ENCODE measurements at places on chromosomes 5 and 9.

DNA sequence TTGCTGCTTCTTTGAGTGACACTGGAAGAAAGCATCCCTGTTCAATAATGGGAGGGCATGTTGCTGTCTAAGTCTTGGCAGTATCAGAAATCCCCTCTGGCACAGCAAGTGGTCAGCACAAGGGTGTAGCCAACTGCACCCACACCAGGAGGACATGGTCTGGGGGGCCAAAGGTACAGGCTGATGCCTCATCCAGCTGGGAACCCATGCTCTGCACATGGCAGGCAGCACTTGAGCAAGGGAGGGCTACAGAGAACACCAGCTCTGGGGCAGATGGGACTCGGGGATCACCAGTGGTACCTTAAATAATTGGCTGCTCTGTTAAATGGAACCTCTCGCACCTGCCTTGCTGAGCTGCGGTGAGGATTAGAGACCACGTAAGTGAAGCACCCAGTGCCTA lies 265.2 kb downstream of the SYK start:
- DNase-seq = no peak

- DNase-seq = no peak
Measured at GRCh38 chr5:61186634-61187033, 24.4 kb upstream of the SMIM15 start.

DNA sequence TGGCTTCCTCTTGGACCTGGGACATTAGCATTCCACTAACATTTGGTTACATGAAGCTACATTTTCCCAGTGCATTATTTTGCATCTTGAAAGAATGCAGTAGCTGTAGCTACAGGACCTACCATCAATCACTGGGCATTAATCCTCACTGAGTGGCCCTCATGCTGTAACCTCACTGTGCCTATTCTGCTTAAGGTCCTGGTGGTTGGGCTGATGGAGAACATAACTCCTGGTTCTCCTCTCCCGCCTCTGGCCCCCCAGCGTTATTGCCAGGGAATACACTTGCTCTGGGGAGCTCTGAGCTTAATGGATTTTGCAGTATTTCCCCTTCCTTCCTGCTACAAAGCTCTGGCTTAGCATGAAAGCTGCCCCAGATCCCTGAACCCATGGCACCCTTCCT lies 111.5 kb upstream of the EQTN start:
- no peak for DNase-seq

DNA sequence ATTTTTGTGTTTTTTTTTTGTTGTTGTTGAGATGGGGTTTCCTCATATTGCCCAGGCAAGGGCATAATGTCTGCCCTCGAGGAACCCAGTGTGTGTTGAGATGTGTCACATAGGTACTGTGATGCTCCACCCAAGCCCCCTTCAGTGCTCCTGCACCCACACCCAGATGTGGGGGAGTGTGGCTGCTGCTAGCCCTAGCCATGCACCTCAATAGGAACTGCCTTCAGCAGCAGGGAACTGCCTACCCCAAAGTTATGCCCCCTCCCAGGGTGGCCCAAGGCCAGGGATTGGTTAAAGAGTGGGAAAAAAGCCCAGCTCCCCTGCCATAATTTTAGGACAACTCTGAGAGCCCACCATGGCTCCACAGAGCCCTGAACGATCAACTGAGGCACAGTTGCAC lies 33.3 kb upstream of the EPB41L4B start:
- DNase-seq = no peak

- DNase-seq = no peak
Measured at GRCh38 chr5:169706758-169707450, 69.8 kb downstream of the DOCK2 start.

GRCh38 chr5:39702928-39703327 lies 278.1 kb upstream of the DAB2 start:
- no peak for DNase-seq

GRCh38 chr9:98108531-98109031 lies 10.4 kb downstream of the TRIM14 start:
- DNase-seq = no peak

DNA sequence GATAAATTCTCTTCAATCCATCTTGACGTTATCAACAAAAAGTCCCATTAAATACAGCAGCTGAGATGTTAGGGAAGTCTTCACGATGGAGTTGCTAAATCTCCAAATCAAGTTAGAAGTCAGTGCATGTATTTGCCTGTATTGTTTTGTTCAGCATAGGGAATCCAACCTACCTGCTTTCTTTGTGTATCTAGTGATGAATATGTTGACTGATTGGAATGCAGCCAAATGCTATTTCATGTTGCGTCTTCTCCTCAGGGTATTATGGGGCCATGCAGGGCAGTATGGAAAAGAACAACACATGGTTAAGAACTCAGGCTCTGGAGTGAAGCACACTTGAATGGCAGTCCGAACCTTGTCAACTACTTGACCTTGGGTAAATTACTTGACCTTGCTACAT lies 529.5 kb upstream of the ZNF462 start:
- no peak for DNase-seq

GRCh38 chr5:109688630-109688969 lies 1.1 kb upstream of the MAN2A1 start:
- peak; percentile 28 for DNase-seq

GRCh38 chr5:61823781-61824180 lies 482.2 kb upstream of the KIF2A start:
- DNase-seq = no peak

GRCh38 chr5:14081791-14082190 lies 61.4 kb upstream of the TRIO start:
- DNase-seq = no peak

GRCh38 chr9:109640580-109641371 lies 139.2 kb upstream of the PALM2AKAP2 start:
- peak; percentile 41 for DNase-seq

DNA sequence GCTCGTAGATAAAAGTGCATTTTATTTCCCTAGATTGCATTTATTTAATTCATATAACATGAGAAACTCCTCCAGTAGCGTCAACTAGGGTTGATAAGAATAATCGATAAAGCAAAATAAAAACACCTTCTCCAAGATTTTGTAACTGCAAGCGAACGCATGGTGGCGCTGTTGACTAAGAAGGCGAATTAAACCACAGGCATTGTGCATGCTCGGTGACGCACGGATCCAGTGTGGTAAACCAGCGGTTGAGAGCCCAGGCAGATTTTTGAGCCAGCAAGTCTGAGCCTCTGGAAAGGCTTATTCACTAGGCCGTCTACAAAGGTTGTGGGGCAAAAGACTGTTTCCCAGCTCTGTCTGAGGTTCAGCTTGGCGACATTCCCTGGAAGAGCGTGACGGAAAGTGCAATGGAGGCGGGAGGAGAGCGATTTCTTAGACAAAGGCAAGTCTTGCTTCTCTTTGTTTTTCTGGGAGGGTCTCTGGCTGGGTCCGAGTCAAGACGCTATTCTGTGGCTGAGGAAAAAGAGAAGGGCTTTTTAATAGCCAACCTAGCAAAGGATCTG lies at the start of gene PCDHB3:
PCDHB3 (plus strand) TSS at position 231 of the 563 bp plus-strand sequence; CDS start at position 408, 177 bp downstream.
- peak; percentile 68 for DNase-seq

- no peak for DNase-seq
Measured at GRCh38 chr5:717143-717542, 24.0 kb upstream of the TPPP start.

DNA sequence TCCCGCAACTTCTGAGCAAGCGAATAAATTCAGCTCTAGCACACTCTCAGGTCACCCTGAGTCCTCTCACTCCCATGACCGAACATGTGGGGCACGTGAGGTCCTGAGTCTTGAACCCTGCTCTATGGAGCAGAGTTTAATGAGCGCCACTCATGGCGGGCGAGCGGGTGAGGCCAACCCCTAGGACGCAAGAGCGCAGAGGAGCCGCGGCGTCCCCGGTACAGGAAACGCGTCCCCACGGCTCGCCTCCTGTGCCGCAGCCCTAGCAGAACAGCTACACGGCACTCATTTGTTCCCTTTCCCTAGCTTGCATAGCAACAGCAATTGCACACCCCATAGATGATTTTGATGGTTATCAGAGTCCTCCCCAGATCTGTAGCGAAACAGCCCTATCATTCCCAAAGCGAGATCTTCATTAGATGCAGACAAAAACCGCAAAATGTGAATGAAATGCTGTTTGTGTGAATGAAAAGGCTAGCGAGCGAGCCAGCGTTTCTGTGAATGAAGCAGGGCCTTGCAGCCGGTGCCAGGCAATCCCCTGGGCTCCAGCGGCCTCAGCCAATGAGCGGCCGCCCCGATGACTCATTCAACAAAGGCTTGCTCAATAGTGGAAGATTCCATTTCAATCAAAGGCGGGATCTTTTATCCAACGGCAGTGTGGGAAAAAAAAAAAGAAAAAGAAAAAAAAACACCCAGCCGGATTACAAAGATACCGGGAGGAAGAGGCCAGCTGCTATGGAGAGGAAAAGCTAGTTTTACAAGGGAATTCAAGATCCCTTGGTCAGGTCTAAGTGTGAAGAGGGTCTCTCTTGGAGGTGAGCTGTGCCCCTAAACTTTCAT lies 1.5 kb upstream of the SHC3 start:
- DNase-seq = peak; percentile 94

DNA sequence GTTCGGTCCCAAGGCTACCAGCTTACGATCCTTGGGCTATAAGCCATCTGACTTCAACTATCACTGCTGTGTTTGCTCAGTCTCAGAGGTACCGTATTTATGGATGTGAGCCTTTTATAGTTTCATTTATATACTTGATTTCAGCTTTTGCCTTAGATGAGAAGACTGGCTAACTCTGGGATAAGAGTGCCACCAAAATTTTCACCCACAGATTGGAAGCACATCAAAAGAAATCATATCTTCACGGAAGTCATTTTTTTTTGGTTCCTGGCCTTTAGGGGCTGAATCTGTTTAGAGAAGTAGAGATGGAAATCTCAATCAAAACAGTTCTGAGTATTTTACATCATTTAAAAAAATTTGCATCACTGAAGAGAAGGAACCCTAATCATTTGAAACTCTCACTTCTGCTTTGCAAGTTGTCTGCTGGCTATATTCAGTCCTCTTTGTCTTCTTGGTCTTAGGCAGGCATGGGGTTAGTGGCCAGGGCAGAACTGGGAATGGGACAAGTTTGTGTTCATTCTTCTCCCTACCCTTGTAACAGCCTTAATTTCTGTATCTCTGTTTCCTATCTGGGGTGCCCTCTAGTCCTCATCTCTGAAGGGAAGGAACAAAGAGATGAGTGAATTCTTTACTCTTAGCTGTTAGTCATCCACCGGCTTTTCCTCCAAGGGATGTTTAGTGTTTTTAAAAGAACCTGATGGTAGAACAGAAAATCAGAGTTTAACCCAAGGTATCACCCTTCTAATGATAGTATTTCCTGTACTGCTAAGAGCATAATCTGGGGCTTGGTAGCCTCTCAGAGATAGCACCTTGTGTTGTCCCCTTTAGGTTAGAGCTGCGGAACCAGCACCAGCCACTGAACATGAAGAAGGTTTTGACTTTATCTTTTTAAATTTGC lies 14.1 kb upstream of the TNFAIP8 start:
- DNase-seq = no peak

DNA sequence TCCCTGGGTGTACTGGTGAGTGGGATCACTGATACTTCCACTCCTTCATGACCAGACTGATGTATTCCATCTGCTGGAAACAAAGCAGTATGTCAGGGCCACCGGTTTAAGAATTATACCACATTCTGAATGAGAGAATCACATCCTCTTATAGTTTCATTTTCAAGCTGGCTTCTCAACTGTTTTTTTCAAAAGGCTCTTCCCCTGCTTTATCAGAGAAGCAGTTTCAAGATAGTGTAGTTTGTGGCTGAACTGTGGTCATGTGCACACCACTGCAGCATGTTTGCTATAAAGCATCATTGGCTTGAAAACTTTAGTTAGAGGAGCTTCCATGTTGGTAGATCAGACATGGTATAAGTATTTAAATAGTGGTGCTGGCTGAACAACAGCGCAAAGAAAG lies 450.5 kb upstream of the CDH10 start:
- no peak for DNase-seq

DNA sequence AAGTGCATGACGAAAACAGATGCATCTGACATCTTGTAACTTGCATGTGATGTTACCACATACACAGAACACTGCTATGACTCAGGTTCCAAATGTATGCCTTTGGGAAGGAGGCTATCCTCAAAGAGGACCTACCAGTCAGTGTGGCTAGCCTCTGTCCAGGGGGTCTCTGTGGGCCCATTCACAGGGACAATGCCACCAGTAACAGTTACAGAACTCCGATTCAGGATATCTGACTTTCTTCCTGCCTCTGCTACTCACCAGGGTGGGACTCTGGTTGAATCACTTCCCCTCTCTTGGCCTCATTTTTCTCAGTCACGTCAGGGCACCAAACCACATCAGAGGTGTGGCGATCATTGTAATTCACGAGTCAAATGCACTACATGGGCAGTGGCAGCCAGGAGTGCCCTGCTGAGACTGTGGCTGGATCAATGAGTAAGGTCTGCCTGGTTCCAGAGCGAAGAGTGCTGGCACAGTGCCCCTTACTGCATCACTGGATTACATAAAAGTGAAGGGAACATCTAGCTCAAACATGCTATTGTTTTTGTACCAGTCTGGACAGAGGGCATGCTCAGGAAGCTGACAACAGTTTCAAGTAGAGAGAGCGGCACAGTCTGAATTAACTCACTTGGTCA lies 13.2 kb downstream of the ATOX1 start:
- DNase-seq = no peak

DNA sequence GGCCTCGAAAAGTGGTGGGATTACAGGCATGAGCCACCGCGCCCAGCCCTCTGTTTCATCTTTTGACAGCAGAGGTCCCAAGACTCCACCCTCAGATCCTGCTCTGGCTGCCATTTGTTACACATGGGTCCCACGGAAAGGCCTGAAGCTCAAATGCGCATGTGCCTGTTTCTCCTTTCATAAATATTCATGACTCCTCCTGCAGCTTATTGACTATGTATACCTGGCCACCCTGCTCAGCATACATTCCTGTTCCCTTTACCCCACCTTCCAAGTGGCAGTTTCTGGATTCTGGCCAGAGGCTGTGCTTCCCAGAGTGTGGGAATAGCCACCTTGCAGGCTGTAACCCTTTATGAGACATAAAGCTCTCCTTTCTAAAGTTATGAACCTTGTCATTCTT lies 46.5 kb downstream of the AUH start:
- no peak for DNase-seq

GRCh38 chr9:125631391-125632085 lies 75.5 kb downstream of the MAPKAP1 start:
- peak; percentile 45 for DNase-seq

DNA sequence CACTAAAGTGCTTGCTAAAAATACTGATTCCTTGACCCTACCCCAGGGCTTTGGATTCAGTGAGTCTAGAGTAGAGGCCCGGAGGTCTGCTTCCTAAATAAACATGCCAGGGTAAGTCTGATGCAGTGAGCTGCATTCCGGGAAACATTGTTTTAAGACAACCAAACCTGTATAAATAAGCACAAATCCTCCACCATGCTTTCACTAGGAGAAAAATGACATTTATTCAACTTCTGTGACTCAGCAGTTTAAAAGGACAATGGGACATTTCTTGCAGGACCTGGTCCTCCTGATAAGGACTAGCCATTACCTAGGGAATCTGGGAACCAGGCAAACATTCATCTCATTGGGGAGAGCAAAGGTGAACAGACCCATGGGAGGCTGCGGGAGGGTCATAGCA lies 335.3 kb downstream of the MLLT3 start:
- no peak for DNase-seq

All from BE2C (cell line).